ENCODE measurements at places on chromosomes 16 and 17.

DNA sequence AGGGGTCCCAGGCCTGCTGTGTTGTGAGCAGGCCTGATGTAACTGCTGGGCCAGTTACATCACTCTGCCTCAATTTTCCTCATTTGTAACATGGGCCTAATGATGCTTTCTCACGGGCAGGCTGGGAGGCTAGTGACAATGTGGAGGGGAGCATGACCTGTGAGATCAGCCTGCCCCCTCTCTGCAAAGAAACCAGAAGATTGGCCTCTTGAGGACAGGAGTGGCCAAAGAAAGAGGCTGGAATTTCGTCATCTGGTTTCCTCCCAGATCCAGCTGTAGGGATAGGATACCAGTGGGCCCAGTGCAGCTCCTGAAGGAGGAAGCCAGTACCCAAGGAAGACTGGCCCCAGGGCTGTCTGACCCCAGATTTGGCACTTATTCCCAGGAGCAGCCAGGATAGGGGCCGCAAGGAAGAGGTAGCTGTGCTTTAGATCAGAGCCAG is 615 bp upstream of the SREBF1 start:
- no peak for DNase-seq

- DNase-seq = no peak
These were observed 2.9 kb downstream of the FASN start for GRCh38 chr17:82094931-82095776.

DNA sequence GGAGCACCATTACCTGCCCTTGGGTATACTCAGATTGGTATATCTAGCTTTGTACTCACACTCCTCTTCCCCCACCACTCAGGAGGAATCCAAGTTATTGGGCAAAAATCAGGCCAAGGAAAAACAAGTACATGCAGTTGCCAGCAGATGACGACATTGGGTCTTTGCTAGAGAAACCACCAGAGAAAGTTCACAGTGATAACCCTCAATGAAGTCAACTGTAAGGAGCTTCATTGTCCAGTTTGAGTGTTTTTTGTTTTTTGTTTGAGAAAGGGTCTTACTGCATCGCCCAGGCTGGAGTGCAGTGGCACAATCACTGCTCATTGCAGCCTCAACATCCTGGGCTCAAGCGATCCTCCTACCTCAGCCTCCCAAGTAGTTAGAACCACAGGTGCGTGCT is 34.6 kb upstream of the TOX3 start:
- peak; percentile 9 for DNase-seq

DNA sequence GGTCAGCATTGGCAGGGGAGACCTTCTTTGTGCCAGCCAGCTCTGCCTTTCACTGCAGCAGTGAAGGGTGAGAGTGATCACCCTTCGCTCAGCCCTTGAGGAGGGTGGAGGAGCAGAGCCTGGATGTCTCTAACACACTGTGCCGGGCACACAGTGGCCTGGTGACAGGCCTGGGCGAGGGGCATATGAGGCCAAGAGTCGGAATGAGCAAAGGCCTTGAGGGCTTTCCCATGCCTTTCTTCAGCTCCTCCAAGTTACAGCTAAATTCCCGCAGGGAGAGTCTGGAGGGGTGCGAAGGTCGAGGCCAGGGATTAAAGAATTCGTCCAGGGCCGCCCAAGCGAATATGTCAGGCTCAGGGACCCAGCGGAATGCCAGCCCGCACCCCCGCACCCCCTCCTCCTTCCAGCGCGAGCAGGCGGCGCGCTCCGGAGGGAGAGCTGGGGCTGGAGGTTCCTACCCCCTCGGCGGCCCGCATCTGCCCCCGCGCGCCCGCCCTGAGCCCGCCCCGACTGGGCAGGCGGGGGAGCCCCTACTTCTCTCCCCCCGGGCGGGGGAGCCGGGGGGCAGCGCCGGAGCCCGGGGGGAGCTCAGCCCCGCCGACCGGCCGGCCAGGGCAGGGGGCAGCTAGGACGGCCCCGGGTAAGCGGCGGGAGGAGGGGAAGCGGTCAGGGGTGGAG is at the start of gene RASL10B:
TSS of gene RASL10B (plus strand) at position 401 of the 678 bp plus-strand sequence. CDS start 3,546 bp downstream, outside the sequence.
- DNase-seq = peak; percentile 63

- no peak for DNase-seq
These were observed 37.9 kb downstream of the AMFR start for GRCh38 chr16:56387396-56387795.

DNA sequence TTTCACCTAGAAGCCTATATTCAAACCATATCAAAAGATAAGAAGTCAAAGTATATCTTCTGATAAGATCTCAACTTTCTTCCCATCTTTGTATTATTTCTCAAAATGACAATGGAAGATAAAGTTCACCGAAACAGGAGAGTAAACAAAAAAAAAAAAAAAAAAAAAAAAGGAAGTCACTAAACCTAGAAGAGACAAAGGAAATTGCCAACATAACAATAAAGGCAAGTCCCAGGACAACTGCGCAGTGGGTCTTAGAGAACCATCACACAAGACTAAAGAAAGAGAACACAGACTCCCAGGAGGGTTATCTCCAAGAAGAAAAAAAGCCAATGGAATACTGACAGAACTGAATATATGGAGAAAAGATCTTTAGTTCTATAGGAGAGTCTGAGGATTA is 65.7 kb downstream of the SMURF2 start:
- no peak for DNase-seq

DNA sequence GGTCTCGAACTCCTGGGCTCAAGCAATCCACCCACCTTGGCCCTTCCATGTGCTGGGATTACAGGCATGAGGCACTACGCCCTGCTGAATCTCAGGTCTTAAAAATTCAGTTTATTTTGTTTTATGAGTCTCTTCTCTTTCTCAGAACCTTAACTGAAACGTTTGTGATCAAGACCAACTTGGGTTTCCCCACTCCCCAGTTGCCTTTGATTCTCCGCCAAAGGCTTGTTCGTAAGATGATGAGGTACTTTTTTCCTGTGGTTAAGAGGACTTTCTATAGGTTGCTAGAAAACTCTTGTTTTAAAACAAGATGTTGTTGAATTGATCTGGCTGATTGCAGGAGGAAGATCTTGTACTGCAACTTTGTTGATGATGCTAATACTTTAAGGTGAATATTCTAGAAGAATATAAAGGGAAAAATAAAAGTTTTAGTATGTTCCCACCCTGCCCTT is 11.7 kb downstream of the ABCC1 start:
- no peak for DNase-seq

DNA sequence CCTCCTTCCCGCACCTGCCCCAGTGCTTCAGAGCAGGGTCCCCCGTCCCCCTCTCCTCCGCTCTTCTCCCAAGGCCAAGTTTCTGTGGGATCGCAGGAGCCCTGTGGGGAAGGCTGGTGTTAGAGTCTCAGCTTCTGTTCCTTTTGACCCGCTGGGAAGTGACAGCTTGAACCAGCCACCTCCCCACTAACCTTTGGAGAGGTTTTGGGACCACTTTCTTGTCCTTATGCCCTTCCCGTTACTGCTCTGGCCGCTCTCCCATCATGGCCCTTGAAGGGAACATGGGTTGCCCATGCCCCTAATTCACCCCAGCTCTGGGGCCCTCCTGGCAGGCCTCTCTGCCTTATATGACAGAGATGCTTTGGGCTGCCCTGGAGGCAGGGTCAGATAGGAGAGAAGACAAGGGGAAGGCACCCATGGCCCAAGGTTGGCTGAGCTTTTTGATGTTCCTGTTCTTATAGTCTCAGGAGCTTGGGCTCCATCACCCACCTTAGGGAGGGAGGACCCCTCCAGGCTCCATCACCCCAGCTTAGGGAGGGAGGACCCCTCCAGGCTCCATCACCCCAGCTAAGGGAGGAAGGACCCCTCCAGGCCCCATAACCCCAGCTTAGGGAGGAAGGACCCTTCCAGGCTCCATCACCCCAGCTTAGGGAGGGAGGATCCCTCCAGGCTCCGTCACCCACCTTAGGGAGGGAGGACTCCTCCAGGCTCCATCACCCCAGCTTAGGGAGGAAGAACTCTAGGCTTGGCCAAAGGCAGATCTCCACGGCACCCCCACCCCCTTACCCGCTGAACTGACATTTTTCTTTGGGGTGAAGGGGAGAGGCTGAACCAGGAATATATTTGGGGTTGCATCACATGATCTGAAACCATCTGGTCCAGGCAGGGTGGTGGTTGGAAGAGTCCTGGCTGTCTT is 45.0 kb downstream of the NT5M start:
- no peak for DNase-seq

- DNase-seq = no peak
These were observed 12.9 kb upstream of the CMIP start for GRCh38 chr16:81431554-81432353.

DNA sequence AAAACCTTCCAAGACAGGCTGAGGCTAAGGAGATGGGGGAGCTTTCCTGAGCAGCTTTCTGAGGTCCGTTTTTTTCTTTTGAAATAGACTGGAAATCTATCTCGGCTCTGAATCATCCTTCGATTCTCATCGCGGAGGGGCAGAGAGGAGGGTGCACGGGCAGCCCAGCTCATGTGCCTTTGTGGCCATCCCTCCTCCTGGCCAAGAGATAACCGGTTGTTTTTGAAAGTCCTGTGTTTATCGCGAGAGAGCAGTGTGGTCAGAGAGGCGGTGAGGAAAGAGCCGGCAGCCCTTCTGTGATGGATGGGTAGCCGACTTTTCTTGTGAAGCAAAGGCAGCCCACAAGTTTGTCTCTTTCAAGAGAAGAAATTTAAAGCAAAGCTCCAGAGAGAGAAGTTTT is 191.6 kb downstream of the CCDC182 start:
- no peak for DNase-seq

DNA sequence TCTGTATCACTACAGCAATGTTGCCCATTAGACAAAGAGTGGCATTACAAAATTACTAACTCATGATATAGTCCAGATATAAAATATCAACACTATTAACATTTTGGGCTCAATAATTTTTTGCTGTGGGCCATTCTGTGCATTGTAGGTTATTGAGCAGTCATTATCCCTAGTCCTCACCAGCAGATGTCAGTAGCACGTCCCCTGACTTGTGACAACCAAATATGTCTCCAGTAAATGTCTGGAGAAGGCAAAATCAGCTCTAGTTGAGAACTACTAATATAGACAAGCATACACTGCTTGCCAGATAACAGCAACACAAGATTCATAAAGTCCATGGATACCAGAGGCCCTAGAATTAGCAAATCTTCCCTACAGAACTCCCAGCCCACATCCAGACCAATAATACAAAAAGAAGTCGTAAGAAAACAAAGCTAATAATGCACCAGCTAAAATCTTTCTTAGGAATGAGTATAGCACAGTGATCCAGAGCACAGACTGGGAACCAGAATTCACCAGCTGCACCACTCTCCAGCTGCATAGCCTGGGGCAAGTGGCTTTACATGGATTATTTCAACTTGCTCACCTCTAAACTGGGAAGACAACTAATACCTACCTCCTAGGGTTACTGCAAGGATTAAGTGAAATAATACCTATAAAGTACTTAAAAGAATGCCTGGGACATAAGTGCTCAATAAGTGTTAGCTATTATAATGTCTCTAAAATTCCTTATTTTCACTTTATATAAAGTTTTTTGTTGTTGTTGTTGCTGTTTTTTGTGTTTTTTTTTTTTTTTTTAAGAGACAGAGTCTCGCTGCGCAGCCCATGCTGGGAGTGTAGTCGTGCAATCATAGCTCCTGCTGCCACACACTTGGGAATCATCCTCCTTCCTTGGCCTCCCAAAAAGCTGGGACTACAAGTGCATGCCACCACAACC is 23.7 kb downstream of the HELZ start:
- DNase-seq = no peak

DNA sequence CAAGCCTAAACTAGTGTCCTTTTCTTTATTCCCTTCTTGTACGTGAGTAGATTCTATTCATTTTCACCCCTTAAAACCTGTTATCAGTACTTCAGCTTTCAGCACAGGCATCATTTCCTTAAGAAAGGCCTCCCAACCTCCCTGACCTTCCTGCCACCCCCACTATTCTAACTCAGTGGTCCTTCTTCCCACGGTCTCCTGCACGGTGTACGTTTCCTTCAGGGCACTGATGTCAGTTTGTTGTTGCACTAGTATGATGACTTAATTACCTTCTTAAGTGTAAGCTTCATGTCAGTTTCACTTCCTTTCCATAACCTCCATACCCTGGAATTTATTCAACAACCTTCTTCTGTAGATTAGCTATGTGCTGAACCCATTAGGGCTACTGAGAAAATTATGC is 484.2 kb downstream of the HS3ST4 start:
- no peak for DNase-seq

GRCh38 chr17:65592125-65592965 is 30.9 kb upstream of the AXIN2 start:
- no peak for DNase-seq

DNA sequence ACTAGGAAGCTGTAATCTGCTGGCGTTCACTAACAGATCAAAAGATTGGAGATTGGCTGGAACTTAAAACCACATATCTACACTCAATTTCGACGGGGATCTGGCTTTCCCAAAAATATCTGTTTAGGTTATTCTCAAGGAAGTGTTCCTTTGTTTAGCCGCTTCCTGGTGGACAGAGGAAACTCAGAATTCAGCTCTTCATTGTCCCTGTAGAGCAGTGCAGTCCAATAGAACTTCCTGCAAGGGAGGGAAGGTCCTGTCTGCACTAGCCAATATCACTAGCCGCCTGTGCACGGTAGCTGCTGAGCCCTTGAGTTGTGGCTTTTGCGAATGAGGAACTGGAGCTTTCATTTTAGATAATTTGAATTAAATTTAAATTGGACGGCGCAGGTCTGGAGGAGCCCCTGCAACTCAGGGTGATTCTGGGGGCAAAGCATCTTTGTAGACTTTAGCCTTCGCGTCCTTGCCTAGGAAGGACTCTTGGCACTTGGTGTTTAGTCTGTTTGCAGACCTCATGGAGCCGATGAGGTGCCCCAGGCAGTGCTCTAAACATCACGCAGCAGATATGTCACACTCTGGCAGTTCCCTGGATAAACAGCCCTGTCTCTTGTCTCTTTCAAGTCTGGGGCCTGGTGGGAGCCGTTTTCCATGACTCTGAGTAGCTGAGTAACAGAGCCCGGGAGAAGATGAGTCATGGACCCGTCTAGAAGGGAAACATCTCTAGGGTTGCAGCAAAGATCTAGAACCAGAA is 122.2 kb downstream of the CCDC182 start:
- peak; percentile 54 for DNase-seq

- no peak for DNase-seq
These were observed 106.2 kb downstream of the BRIP1 start for GRCh38 chr17:61757168-61757567.
